ENCODE measurements at places on chromosomes 11 and 22.

- no peaks in the 10 kb centered on the region for H3K36me3 ChIP-seq
- no peak for DNase-seq
- no peaks in the 10 kb centered on the region for H3K4me1 ChIP-seq
- H3K27ac ChIP-seq = no peak overlapping the region
Observed at GRCh38 chr11:18780329-18780728, 11.3 kb downstream of the PTPN5 start.

DNA sequence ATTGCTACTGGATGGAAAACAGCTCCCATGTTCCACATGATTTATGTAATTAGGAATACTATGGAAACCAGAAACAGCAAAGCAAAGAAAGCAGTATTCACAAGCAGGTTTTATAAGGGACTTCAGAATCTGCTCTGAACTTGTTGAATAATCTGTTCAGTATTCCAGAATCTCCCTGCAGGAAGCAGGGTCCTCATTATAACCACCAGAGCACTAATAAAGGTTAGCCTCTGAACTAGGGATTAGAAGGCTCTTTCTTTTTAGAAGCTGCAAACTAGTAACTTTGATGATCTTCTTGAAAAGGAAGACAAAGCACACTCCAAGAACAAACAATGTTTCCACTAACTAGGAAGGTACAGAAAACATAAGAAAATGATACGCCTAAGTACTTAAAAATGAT is 125.8 kb downstream of the DCDC1 start:
- H3K27me3 ChIP-seq = no peaks in the 10 kb centered on the region
- no peaks in the 10 kb centered on the region for H3K4me1 ChIP-seq
- H3K27ac ChIP-seq = no peak overlapping the region
- no peaks in the 10 kb centered on the region for H3K36me3 ChIP-seq
- no peak for DNase-seq
- no peak overlapping the region for H3K4me3 ChIP-seq

GRCh38 chr11:107696140-107696539 is 15.7 kb downstream of the SLN start:
- no peak for DNase-seq
- H3K4me1 ChIP-seq = no peaks in the 10 kb centered on the region
- H3K36me3 ChIP-seq = no peaks in the 10 kb centered on the region
- no peak overlapping the region for H3K4me3 ChIP-seq
- no peak overlapping the region for H3K27ac ChIP-seq

DNA sequence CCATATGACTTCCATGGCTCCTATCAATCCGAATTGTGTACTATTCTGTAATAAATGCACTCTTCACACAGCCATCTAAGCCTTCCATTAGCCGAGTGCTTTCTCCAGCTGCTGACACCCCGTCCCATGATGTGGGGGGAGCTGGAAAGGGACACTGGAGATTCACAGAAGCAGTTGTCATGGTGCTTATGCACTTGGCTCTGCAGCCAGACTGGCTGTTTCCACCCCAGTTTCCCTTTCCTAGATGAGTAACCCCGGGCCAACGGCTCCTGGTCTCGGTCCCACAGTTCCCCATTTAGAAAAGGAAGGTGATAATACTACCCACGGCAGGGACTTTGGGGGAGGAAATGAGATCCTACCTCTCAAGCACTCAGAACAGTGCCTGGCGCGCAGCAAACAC is 244.9 kb upstream of the SYN3 start:
- DNase-seq = no peak
- H3K27ac ChIP-seq = no peak overlapping the region
- no peaks in the 10 kb centered on the region for H3K27me3 ChIP-seq
- H3K36me3 ChIP-seq = no peaks in the 10 kb centered on the region
- H3K4me3 ChIP-seq = no peak overlapping the region
- H3K4me1 ChIP-seq = no peaks in the 10 kb centered on the region

GRCh38 chr11:121626980-121627379 is 174.2 kb upstream of the SORL1-AS1 start:
- H3K27me3 ChIP-seq = no peaks in the 10 kb centered on the region
- H3K27ac ChIP-seq = no peak overlapping the region
- H3K4me3 ChIP-seq = no peak overlapping the region

- no peak overlapping the region for H3K27ac ChIP-seq
- no peaks in the 10 kb centered on the region for H3K4me1 ChIP-seq
- DNase-seq = no peak
- H3K27me3 ChIP-seq = no peaks in the 10 kb centered on the region
- no peaks in the 10 kb centered on the region for H3K36me3 ChIP-seq
- no peak overlapping the region for H3K4me3 ChIP-seq
Observed at GRCh38 chr22:45246060-45246985, 5.6 kb upstream of the KIAA0930 start.

Data from adrenal gland (tissue), 19 donors.